ENCODE measurements at places on chromosomes 1 and 21. TPM values are rescaled to one million over a fixed set of nuclear protein-coding genes. Genes with fewer than 3 reads are reported as not detected.

The HES3 gene
- total RNA-seq, result not detected

The MARCKSL1 gene
- total RNA-seq, result 74.0 TPM

The FRRS1 gene
- total RNA-seq, result 1.8 TPM

The MPZ gene
- 0.21 TPM for total RNA-seq

The NBPF4 gene
- total RNA-seq, result 0.13 TPM

The CRYAA gene
- total RNA-seq, result not detected

Data from A549 treated with CpdA at 1 μM for 4 hours (cell line).